ENCODE measurements at places on chromosomes 2 and 18. TPM values are rescaled to one million over a fixed set of nuclear protein-coding genes. Genes with fewer than 3 reads are reported as not detected.

- no peaks in the 10 kb centered on the region for H3K27me3 ChIP-seq
- DNase-seq, result no peak
These were observed 83.0 kb downstream of the CMPK2 start for GRCh38 chr2:6782517-6783237.

GRCh38 chr2:240936106-240936505 lies 30.0 kb downstream of the CROCC2 start:
- no peaks in the 10 kb centered on the region for H3K4me1 ChIP-seq
- H3K27ac ChIP-seq, result no peak overlapping the region
- no peaks in the 10 kb centered on the region for H3K27me3 ChIP-seq

- DNase-seq, result no peak
- H3K36me3 ChIP-seq, result no peaks in the 10 kb centered on the region
- H3K27me3 ChIP-seq, result peaks cover 4% of the 10 kb centered on the region
- H3K4me3 ChIP-seq, result no peak overlapping the region
- H3K27ac ChIP-seq, result no peak overlapping the region
These were observed 124.1 kb downstream of the RAPGEF4 start for GRCh38 chr2:172859581-172860335.

GRCh38 chr2:220504938-220505503 lies 877.6 kb downstream of the SLC4A3 start:
- no peak overlapping the region for H3K27ac ChIP-seq
- DNase-seq, result no peak
- H3K4me1 ChIP-seq, result no peaks in the 10 kb centered on the region
- no peak overlapping the region for H3K4me3 ChIP-seq
- H3K36me3 ChIP-seq, result no peaks in the 10 kb centered on the region
- no peaks in the 10 kb centered on the region for H3K27me3 ChIP-seq

GRCh38 chr18:31610286-31611205 lies 18.9 kb downstream of the TTR start:
- H3K36me3 ChIP-seq, result no peaks in the 10 kb centered on the region
- no peaks in the 10 kb centered on the region for H3K4me1 ChIP-seq
- H3K4me3 ChIP-seq, result no peak overlapping the region
- H3K27me3 ChIP-seq, result no peaks in the 10 kb centered on the region
- no peak overlapping the region for H3K27ac ChIP-seq
- no peak for DNase-seq

TSGA10 gene
- polyA plus RNA-seq, result 17.0 TPM
